ENCODE measurements at places on chromosomes 16 and 17.

DNA sequence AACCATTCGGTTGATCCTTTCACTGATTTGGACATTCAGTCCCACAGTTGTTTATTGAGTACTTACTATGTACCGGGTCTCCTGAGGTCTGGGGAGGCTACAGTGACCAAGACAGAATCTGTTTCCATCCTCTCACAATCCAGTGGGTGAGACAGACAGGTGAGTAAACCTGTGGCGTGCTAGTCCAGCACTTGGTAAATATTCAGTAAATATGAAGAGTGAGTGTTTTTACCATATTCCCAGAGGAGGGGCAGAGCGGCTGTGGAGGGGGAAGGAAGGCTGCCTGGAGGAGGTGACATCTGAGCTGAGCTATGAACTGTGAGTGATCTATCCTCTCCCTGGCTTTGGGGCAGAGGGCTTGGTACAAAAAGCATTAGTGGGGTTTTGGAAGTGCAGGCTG is 31.4 kb downstream of the CCR7 start:
- DNase-seq, result no peak

DNA sequence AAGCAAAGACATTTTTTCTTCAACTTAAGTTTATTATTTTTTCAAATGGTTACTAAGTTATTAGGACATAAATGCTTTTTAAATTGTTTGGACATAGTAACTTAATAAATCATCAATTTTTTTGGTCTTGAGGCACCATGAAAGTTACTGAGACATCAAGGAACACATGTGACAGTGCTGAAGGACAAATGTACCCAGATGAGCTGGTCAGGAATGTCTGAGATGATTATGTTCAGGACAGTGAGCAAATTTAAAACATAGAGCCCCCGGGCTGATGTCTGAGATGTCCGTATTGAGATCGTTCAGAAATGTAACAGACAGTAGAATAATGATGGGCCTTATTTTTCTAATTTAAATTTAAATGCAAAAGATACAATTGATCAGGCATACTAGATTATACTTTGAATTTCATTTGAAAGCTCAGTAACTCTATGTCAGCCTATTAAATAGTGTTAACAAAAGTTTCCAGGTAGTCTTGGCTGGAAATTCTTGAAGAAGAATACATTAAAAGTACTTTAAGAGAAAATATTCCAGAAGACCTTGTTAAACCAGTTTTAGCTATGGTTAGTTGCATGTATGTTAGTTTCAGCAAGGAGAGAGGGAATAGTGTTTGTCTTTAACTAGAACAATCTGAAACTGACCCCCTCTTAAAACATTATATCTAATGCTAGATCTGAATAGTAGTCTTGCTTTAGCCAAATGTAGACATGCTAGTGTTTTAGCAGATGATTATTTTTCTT is 36.4 kb downstream of the SEC14L1 start:
- DNase-seq, result no peak

- DNase-seq, result peak; percentile 89
Measured at GRCh38 chr16:57519796-57520360, 16.5 kb downstream of the CCDC102A start.

GRCh38 chr17:42414704-42415409 is 8.2 kb downstream of the CAVIN1 start:
- no peak for DNase-seq

- peak; percentile 78 for DNase-seq
Measured at GRCh38 chr17:48545022-48545375, at the start of gene HOXB2. HOXB2 (minus strand) TSS chr17:48545109; CDS start chr17:48544911, 198 bp downstream.

DNA sequence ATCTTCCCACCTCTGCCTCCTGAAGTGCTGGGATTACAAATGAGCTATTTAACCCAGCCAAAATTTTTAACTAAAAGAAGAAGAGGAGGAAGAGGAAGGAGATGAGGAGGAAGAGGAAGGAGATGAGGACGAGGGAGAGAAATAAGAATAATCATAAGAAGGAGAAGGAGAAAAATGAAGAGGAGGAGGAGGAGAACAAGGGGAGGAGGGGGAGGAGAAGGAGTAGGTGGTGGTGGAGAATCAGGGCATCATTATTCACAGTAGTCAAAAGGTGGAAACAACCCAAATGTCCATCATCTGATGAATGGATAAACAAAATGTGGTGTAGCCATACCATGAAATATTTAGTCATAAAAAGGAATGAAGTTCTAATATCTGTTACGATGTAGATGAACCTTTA is 21.2 kb upstream of the MGAT5B start:
- DNase-seq, result no peak

DNA sequence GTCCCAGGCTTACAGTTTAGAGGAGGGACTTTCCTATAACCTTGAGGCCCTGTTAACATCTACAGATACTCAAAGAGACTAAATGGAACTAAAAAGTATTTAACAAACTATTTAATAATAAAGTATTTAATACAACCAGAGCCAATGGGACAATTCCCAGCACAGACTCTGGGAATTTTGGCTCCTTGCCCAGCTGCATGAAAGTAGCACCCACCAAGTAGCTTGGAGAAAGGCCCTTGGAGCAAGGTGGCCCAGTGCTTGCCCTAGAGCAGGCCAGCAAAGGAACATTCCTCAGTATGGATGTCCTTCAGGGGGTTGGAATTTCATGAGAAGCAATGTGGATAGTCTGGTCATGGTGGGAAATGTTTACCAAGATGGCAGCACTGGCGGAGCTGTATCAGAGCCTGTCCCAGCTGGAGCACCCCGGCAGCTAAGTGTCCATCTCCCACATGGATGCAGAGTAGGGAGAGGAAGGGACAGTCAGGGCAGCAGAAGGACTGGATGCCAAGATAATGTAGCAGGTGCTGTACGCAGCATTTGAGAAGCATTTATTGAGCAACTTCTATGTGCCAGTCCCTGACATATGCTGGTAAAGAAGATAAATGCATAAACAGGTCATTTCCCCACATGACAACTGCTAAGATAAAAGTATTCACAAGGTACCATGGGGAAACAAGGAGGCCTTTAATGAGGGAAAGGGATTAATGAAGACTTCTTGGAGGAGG is 5.2 kb upstream of the SMARCD2 start:
- DNase-seq, result no peak

DNA sequence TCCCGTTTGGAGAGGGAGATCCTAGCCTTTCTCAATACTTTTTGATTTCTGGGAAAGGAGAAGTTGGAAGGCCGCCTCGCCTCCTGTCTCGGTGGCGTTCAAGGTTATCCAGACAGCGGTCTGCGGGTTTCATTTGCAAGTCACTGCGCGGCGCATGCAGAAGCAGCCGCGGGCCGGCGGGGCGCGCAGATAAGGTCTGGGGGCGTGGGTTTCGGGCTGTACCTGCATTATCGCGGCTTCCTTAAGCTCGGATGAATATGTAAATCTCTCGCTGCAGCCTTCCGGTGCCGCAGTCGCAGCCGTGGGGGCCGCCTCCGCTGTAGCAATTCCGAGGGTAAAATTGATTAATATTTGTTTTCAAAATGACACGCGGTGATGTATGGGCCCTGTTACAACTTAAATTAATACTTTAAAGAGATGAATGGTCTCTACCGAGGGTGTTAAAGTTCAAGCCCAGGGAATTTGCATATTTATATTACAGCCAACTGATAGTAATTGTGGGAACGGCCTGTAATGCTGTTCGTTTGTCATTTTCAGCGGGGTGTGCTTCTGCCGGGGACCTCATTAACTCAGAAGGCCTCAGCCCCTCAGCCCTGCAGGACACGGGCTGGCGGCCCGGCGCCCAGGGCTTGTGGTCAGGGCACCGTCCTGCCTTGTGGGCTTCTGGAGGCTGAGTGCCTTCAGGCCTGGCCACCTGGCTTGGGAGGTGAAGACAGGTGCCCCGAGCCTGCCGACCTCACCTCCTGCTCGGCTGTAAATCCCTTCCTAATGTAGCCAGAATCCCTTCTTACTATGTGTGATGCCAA is 99.4 kb downstream of the CYLD start:
- no peak for DNase-seq

- no peak for DNase-seq
Measured at GRCh38 chr17:76011951-76012350, 11.3 kb downstream of the CDK3 start.

DNA sequence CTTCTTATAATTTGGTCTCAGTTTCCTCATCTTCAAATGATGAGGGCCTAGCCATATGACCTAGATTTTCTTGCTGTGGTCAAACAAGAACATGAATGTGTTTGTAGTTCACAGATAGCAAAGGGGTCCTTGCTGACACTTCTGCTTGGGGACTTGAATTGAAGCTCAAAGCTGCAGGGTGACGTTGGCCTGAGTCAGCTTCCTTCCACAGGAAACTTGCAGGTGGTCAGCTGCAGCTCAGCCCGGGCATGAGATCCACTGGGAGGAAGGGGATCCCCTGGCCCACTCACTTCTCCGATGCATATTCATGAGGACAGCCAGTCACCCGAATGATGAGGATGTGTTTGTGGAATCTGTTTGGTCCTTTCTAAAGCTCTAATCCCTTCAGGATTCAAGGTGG is 42.6 kb upstream of the AXIN2 start:
- no peak for DNase-seq

GRCh38 chr17:75124819-75125162 is 6.8 kb downstream of the NT5C start:
- no peak for DNase-seq

GRCh38 chr17:78117027-78117981 is 11.3 kb downstream of the TMC6 start:
- no peak for DNase-seq

DNA sequence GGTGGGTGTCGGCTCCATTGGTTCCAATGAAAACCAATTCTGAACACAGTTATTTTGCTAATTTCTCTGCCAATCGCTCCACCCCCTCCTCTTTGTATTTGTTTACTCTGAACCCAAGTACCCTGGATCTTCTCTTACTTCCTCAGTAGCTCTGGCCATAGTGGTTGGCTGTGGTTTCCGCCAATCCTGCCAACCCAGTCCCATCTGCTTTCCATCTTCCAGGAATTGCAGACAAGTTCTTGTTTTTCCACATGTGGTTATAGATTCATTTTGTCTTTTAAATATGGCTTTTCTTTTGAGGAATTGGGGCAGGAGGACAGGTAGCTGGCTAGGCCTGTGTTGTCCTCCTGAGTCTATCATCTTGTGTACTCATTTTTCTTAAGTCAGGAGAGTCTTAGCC is 92.0 kb downstream of the CYLD start:
- no peak for DNase-seq

DNA sequence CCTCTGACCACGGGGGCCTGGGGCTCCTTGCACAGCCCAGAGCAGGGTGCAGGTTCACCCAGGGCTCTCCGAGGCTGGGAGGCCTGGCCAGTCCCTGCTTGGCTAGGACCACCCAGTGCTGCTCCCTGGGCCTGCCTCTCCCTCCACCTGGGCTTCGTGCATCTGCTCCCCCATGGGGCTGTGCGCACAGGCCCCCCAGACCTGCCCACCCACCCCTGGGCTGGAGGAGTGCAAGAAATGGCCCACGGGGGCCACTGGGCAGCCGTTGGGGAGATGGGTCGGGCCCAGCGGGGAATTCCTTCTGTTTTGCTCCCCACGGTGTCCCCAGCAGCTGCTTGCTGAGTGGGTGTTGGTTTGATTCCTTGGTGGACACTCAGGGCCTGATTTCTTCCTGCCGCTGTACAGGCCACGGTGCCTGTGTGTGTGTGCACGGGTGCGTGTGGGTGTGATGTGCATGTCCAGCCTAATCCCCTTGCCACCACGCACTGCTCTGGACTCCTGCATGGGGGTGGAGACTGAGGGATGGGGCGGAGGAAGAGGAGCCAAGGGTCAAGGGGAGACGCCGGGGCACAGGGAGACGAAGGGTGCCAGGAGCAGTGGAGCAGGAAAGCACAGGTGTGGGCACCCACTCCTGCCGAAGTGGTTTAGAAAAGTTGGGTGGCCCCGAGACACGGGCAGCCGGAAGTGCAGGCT is 8.5 kb downstream of the PRSS27 start:
- DNase-seq, result no peak

- no peak for DNase-seq
Measured at GRCh38 chr17:78529251-78529650, 47.9 kb downstream of the DNAH17 start.

DNA sequence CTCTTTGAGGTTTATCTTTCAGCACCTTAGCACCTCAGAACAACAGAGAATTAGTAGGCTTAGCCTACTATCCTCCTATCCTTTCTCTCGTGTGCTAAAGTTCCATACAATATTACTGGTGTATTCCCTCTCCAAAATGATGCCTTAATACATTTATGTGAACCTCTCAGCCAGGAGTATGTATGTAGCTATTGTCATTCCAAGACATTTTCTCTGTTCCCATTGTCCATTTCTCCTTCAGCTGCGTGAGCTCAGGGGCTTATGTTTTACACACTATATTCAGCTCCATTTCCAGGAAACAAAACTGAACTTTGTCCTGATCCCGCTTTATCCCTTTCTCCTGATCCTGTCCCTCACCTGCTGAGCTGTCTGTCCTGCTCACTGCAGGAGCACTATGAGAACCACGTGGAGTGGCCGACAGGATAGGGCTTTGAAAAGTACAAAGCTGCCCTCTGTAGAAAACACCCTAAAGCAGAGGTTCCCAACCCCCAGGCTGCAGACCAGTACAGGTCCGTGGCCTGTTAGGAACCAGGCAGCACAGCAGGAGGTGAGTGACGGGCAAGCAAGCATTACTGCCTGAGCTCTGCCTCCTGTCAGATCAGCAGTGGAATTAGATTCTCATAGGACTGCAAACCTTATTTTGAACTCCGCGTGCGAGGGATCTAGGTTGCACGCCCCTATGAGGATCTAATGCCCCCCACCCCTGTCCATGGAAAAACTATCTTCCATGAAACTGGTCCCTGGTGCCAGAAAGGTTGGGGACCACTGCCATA is 55.7 kb downstream of the CENPV start:
- no peak for DNase-seq

DNA sequence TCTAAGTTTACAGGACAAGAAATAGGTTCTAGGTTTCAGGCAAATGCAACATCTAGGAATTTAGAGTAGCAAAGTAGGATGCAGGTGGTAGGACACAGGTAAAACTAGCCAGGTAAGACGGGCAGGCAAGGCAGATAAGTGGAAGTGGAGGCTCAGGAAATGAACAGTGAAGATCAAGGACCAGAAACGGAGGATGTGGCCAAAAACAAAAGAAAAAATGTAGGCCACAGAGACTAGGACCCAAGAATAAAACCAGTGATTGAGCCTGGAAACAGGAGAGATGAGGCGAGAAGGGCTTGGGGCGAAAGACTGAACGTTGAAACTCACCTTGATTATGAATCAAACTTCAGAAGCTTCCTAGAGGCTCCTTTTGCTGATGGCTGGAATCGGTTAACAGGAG is 24.0 kb downstream of the CPSF4L start:
- no peak for DNase-seq

DNA sequence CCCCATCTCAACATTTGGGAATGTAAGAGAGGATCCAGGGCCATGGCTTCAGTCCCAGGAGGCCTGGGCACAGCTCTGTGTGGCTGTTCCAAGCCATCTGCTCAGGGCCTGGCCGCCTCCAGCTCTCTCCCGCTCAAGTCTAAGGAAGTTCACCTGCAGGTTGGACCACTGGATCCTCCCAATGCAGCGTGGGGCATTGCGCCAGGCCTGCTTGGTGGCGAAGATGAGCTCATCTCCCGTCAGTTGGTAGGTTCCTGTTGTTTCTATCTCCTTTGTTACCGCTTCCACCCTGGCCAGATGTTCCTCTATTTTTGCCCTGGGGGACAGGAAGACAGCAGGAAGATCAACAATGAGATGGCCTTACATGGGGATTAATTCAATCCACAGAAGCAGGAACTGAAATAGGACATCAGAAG is 17.5 kb downstream of the NOS2 start:
- DNase-seq, result no peak

Data from hepatic stellate cell (primary cell).